NCI-H524 treated with DMSO at 0.1 percent for 48 hours (cell line): ENCODE measurements at places on chromosomes 1 and 21.

DNA sequence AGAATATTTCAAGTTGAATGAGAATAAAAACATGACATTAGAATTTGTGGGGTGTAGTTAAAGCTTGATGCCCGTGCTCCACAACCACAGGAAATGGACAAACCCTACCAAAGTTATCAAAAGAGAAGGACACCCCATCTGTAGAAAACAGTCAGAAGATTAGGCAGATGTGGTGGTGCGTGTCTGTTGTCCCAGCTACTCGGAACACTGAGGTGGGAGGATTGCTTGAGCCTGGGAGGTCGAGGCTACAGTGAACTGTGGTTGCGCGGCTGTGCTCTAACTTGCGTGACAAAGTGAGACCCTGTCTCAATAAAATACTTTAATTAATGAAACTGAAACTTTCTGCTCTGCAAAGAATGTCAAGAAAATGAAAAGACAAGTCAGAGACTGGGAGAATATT lies 1.5 kb upstream of the SPATC1L start:
- no peak for DNase-seq

GRCh38 chr1:156126043-156126629 lies 11.6 kb downstream of the LMNA start:
- no peak for DNase-seq

DNA sequence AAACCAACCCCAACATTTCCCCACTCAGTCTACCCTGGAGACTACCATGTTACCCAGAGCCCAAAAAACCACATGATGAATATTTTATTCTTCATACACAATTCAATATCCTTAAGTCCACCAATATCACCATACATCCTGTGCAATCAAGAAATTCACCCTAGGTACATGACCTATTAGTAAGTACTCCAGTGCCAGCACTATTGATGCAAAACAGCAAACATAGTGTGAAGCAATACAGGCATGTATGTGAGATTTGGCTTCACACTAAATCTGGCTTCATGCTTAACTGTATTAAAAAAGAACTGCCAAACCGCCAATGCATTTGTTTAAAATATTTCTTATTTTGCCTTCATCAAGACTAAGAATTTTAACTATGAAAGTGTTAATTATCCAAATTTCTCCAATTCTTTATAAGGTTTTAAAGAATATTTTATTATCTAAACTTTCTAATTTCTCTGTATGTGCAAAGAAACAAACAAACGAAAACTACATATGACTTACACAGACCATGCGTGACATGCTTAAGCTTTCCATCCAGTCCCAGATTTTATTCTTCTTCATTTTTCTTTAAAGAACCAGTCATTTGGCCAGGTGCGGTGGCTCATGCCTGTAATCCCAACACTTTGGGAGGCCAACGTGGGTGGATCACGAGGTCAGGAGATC lies 22.4 kb upstream of the TMEM125 start:
- no peak for DNase-seq

GRCh38 chr1:30756545-30757351 lies 826 bp downstream of the LAPTM5 start:
- no peak for DNase-seq

- DNase-seq = no peak
These were observed 36.6 kb downstream of the OLFM3 start for GRCh38 chr1:101960142-101960541.
